OCI-LY7 (cell line): ENCODE measurements at places on chromosomes 4 and X.

GRCh38 chr4:142016031-142016430 lies 379.6 kb downstream of the IL15 start:
- DNase-seq = no peak

GRCh38 chr4:3257103-3257555 lies 8.2 kb downstream of the MSANTD1 start:
- no peak for DNase-seq

DNA sequence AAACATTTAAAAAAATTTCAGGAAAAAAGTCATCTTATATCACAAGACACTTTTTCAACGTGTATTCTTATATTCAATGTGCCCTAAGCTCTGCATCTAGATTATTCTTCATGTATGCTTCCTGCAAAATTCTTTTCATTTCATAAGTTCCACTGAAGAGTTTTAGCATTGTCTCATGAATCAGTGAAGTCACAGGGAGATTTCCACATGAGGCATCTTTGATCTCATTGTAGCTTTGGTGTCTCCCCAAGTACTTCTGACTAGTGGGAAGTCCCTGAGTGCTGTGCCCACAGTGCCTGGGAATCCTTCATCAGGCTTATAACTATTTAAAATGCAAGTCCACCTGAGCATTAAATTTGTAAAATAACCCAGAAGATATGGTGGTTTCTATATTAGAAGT lies 123.8 kb downstream of the MAD2L1 start:
- no peak for DNase-seq

DNA sequence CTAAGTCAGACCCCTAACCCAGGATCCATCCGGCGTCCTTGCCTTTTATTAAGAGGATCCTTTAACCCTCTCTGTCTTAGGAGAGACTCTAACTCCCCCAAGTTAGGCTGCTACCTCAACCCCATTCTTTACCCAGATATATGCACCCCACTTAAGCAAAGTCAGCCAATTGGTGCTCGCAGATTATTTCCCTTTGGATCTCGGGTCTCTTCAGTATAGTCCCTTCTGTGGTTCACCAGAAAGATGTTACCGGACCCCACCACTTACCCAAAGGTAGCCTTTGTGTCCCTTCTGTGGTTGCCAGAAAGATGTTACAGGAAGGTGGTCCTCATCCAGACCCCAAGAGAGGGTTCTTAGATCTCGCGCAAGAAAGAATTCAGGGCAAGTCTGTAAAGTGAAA lies 212.9 kb upstream of the GRID2 start:
- DNase-seq = no peak

- DNase-seq = no peak
Observed at GRCh38 chrX:151745651-151746050, 11.1 kb downstream of the CNGA2 start.

- no peak for DNase-seq
Observed at GRCh38 chr4:6495296-6495590, 22.8 kb upstream of the PPP2R2C start.

DNA sequence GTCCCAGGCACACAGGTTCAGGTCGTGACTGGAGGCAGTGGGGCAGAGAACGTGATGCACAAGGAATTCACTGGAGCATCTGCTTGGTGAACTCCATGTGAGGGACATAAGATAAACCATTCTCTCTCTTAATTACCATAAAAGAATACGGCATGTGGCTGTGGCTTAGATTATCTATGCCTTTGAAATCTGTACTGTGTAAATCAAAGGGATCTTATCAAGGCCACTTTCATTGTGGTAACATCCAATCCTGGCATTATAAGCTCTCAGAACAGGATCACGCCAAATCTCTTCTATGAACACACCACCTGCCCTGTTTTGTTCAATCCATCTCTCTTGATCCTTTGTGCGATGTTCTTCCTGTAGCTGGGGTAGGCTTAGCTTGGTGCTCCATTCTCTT lies 192.3 kb downstream of the SPATA18 start:
- DNase-seq = no peak

GRCh38 chr4:90306810-90307209 lies 179.6 kb downstream of the CCSER1 start:
- DNase-seq = no peak

- no peak for DNase-seq
Observed at GRCh38 chr4:121185960-121186359, 21.8 kb upstream of the TNIP3 start.
